ENCODE measurements at places on chromosomes 16 and 17.

- DNase-seq = no peak
Measured at GRCh38 chr17:78903101-78903779, at the start of gene CEP295NL. Gene CEP295NL, minus strand, starts transcription at chr17:78903201. Its CDS starts 1,373 bp downstream, at chr17:78901828.

DNA sequence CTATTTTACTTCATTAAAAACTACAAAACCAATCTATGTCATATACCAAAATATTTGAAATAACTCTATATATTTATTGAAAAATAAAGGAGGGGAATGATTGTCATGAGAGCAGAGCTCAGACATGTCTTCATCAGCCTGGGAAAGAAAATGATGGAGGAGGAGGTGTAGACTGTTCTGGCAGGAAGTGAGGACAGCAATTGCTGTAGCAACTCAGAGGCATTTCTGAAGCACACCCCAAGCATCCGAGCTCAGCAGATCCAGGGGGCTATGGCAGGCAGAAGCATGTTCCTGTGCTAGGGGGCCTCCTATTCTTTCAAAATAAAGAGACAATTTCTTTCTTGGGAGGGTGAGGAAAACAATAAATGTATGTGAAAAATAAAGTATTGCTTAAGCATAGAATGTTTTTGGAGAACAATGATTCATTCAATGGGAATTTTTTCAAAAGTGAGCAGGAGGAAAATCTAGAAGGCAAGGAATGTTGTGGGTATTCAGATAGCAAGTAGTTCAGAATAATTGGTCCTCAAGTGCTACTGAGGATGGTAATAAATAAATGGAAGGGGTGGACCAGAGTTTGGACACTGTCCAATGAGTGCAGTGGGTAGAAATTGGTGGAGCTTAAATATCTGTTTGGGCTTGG, 383.4 kb downstream of the CDH11 start:
- DNase-seq = no peak

DNA sequence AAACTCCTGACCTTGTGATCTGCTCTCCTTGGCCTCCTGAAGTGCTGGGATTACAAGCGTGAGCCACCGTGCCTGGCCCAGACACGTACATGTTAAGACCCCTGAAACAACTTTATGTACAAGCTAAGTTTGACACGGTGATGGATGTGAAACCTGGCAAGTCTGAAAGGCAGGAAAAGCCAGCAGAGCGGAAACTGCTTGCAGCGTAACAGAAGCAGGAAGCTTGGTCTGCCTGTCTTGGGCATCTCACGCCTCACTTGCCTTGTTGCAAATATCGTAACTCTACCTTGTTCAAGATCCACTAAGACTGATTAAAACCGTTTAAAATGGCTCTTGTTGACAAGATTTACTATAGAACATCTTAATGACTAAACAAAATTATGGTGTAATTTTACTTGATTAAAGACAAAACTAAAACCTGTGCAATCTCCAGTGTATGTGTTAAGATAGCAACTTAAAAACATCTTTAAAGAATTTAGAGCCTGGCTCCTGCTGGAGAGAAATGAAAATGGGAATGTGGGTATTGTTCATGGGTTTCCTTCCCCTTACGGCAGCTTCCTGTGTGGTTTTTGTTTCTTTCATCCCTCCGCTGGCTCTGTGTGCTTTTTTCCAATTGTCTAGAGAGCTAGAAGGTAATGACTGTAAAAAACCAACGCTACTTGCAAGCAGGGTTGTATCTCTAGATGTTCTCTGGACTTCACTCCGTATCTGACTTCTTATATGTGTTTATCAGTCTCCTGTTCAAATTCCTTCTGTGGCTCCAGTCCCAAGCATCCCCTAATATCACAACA, 477.6 kb downstream of the XYLT1 start:
- DNase-seq = no peak

DNA sequence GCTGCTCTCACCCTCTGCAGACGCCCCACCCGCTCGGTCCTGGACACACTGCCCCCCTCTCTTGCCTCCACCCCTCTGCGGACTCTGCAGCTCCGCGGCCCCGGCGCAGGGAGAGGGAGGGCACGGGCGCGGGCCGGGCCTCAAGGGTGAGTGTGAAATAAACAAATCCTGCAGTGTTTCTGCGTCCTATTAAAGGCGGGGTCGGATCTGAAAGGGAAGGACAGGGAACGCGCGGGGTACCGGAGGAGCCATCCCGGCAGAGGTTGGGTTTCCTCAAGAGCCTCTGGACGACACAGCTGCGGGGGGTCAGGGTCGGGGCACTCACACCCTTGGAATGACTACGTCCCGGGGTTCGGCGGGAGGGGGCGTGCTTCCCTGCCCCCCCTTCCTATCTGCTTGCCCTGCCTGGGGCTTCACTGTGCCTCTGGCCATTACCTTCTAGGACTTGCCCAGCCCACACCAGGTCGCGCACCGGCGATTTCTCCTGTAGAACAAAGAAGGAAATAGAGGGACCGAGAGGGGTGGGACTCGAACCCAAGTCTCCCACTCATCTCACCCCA, 466 bp upstream of the HSF4 start:
- DNase-seq = no peak

DNA sequence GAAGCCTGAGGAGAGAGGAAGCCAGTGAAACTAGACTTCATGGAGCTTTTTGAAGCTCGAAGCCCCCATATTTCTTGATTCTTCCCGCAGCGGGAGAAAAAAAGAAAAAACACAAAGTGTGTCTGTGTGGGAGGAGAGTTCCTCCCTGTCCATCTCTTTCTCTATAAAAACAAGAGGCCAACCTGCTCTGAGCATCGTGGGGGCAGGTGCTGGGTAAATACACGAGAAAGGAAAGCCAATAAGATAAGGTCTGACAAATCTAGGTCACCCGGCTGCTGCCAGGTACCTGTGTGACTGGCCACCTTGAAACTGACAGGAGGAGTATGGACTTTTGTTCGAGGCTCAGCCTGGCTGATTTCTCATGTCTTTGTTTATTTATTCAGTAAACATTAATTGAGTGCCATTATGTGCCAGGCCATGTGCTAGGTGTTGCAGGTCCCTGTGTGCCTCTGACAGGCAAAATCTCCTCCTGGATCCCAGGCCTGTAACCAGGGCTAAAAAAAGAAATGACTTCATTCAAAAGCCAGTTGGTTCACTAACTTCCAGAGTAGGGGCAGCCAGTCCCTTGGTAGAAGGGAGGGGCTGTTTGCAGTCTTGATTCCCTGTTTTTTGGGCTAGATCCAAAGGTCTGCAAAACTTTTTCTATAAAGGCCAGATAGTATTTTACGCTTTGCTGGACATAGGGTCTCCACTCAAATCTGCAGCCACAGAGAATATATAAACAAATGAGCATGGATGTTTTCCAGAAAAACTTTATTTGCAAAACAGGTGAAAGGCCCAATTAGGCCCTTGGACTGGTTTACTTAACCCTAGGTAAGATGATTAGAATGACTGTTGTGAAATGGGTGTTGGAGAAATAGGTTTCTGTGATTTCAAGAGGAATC, 35.6 kb downstream of the YPEL2 start:
- no peak for DNase-seq

Data from H1 (cell line).